Fibroblast of lung (primary cell): ENCODE measurements at places on chromosomes 16 and 17. TPM values are rescaled to one million over a fixed set of nuclear protein-coding genes. Genes with fewer than 3 reads are reported as not detected.

- peak; percentile 79 for DNase-seq
Observed at GRCh38 chr17:56994009-56994792, 16.3 kb downstream of the SCPEP1 start.

- peak; percentile 28 for DNase-seq
Observed at GRCh38 chr17:73956595-73957465, 246.6 kb upstream of the RPL38 start.

DNA sequence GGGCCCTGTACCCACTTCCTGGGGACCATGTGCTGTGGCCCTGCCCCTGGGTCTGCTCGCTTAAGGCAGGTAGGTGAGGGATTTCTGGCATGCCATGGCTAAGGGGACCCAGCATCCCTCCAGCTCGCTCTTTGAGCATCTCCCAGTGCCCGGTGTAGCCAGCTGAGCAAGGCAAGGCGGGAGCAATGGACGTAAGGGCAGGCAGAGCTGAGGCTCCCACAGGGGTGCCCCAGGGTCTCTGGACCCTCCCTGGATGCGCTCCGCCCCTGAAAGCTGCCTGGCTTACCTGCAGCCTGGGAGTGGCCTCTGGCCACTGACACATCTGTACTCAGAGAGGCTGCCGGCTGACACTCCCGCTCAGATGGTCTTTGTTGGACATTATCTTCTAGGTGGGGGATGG is 189.9 kb downstream of the IRF8 start:
- no peak for DNase-seq

- peak; percentile 53 for DNase-seq
Observed at GRCh38 chr17:35849469-35850348, 19.0 kb downstream of the HEATR9 start.

GRCh38 chr17:46930051-46930450 is 7.1 kb downstream of the GOSR2 start:
- DNase-seq: no peak

GRCh38 chr16:10114409-10114808 is 67.8 kb downstream of the GRIN2A start:
- DNase-seq: peak; percentile 75

DNA sequence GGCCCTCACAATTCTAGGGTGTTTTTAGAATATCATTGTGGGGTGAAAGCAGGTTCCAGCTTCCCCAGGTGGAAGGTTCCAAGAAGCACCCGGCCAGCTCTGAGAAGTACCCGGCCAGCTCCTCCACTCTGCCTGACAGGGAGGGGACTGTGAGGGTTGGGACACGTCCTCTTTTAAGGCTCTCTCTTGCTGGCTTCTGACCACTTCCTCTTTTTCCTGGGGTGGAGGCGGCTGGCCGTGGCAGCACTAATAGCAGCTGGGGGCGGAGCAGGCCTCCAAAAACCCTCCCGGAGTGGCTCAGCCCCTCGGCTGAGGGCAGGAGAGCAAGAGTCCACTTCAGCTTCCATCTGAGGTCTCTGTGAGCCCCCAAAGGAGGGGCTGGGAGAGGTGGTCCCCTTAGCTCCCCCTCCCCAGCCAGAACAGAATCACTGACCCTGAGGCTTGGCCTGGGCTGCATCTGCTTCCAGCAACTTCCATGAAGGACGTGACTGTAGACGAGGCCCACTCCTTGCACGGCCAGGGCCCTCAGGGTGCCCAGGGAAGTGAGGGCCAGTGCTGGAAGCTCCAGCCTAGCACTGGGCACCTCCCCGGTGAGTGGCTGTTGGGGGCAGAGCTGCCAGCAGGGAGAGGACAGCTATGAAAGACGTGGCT is 26.7 kb upstream of the PLCG2 start:
- DNase-seq: no peak

- DNase-seq: no peak
Observed at GRCh38 chr16:6206080-6206479, 1108.5 kb upstream of the EEF2KMT start.

DNA sequence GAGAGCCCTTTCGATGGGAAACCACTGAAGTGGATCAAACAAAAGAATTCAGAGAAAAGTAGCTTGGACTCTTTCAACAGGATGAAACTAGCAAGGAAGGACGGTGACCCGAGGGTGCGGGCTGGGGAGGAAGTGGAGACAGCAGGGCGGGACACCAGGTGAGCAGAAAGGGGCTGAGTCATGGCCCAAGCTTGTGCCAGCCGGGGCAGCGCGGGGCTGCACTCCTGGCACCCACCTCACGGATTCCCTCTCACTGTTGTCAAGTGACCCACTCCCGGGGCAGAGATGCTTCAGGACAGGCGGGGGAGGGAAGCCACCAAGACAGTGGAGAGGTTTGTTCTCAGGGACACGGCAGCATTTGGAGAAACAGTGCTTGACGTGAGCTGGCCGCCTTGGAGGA is 10.7 kb upstream of the RNF222 start:
- no peak for DNase-seq

- DNase-seq: no peak
Observed at GRCh38 chr16:83554096-83554495, 253.7 kb upstream of the HSBP1 start.

- peak; percentile 9 for DNase-seq
Observed at GRCh38 chr16:30697264-30698138, 1.5 kb upstream of the SRCAP start.

The KRT23 gene
- not detected in 2 replicates for total RNA-seq

The CIBAR2 gene
- total RNA-seq: not detected in 2 replicates

The FOXN1 gene
- total RNA-seq: not detected in 2 replicates
